ENCODE measurements at places on chromosomes 2 and 18.

DNA sequence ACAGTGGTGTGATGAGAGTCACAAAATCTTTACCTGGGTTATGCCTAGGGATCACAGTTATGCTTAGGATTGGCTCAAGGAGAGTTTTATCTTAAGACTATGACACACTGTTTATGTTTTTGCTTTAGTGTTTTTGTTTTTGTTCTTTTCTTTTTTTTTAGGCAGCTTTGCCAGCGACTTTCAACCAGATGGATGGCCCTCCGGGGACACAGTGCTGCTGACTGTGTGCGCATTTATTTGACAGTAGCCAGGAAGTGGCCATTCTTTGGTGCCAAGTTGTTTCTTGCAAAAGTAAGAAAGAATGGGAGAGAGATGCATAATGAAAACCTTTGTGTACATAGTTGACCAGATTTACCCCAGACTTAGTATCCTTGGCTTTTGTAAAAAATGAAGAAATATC is 15.1 kb upstream of the DYNC2LI1 start:
- DNase-seq: no peak

DNA sequence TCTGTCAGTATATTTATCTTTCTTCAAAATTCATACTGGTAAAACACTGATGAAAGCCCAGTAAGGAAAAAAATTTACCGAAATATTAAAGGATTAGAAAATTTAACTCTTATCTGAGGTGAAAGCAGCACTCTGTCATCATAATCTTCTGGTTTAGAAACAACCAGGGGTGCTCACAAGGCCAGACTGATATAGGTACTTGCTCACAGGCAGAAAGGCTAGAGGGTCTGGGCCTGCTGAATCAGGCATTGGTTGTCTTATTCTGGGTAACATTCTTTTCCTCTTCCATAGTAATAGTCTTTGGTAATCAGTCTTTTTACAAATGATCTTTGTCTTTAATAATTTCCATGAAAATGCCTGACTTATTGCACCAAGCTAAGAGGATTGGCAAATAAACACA is 221.4 kb upstream of the TFPI start:
- DNase-seq: no peak

DNA sequence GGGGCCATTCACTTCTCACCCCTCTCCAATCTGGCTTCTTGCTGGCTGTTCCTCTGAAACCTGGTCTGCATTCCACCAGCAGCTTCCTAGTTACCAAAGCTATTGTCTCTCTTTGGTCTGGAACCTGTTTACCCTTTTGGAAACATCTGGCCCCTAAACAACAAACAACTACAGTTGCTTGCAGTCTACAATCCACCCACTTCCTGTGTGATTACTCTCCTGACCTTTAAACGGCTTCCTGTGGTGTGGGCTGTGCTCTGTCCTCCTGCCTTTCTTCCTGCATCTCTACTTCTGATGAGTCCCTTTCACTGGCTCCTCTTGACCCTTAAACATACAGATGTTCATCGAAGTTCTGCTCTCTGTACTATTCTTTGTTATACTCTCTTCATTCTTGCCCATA is 303.8 kb downstream of the TDRD15 start:
- DNase-seq: no peak

GRCh38 chr2:235685024-235685721 is 191.3 kb downstream of the AGAP1 start:
- DNase-seq: no peak

DNA sequence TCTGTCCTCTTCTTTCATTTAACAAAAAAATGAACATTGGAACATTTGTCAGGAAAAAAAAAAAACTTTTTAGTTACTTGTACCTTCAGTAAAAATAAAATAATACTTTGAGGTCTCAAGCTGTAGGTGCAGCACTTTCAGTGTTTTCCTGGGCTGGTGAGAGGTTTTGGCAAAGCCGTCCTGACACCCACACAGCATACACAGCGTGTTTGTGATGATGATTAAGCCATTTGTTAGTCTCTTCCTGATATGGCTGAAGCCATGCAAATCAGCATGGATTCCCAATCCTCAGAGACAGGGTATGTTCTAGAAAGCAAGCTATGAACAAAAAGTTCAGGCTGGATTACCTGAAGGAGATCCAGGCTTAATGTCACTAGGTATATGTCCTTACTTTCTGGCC is 236.8 kb downstream of the ZNF516 start:
- DNase-seq: no peak

DNA sequence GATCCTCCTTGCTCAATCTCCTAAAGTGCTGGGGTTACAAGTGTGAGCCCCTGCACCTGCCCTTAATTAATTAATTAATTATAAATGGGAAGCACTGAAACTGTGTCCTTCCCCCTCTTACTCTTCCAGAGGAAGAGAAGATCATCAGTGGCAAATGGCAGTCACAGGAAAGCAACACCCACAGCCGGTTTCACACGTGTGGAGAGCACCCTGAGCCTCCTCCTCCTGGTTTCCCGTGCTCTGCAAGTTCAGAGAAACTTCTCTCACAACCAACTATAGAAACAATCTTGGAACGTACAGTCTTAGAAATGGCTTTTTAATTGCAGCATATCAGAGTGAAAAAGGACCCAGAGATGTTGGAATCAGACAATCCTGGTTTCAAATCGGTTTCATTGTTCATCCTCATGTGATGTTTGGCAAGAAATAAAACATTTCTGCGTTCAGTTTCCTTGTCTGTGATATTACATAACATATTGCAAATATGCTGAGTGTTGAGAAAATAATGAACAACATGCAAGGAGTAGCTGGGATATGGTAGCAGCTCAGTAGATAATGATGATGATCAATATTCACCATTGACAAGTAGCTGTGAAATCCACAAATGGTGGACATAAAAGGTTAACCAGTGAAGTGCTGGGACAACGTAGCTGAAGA is 141.0 kb upstream of the KCTD1 start:
- DNase-seq: no peak

- DNase-seq: no peak
Measured at GRCh38 chr18:30712383-30712782, 330.2 kb downstream of the DSC3 start.

- DNase-seq: no peak
Measured at GRCh38 chr2:137168552-137168951, 403.2 kb downstream of the THSD7B start.

DNA sequence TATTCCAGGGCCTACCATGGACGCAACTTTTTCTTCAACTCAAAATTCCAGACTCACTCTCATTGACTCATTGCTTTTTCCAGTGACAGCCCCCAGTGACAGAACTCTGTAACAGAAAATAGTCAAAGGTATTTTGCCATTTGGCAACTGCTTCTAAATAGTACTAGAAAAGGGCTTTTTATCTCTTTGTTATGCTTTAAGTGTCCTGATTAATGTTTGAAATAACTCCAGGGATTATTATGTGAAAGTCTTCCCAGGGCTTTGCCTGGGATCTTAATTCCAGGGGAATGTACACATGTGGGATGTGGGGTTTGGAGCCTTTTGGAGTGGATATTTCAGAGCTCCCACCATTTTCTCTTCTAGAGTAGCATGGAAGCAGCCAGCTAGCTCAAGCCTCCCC is 198.8 kb downstream of the KCNS3 start:
- no peak for DNase-seq

- DNase-seq: peak; percentile 58
Measured at GRCh38 chr2:174340400-174341292, 5.9 kb downstream of the SP9 start.

GRCh38 chr2:204353823-204354222 is 191.5 kb upstream of the PARD3B start:
- DNase-seq: no peak

DNA sequence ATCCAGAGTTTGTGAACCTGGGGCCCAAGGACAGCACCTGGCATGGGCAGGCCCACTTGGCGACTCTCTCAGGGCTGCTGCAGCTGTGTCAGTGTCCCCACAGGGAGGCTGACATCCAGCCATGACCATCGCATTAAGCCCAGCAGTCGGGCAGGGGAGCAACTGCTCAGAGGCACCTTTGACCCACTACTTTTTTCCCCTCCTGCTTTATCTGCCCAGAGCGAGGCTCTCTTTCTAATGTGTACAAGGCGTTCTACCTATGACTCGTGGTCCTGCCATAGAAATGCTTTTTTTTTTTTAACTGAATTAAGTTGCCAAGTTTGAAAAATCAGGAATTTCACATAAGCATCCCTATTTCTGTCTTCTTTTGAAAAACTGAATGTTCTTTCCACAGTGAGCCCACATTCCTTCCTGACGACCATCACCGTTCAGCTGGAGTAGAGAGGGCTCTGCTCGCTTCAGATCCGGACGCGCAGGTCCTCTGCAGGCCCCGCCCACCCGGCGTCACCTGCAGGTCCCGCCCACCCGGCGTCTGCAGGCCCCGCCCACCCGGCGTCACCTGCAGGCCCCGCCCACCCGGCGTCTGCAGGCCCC is 403 bp upstream of the CLUL1 start:
- peak; percentile 37 for DNase-seq

DNA sequence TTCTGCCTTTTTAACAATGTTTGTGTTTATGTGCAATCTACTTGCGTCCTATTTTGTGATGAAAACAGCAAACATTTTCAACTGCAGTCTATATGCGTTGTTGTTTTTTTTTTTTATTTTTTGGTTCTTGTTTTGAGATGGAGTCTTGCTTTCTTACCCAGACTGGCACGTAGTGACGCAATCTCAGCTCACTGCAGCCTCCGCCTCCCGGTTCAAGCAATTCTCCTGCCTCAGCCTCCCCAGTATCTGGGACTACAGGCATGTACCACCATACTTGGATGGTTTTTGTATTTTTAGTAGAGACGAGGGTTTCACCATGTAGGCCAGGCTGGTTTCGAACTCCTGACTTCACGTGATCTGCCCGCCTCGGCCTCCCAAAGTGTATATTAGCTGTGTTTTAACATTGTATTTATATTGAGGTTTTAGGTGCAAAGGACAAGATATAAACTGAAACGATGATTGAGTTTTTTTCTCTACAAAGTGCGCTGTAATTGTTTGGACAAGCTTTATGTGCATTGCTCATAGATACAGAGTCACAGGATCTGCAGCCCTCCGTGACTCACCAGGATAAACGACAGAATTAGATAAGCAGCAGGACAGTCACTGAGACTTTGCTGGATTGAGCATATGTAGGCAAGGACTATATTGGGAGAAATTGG is 17.4 kb downstream of the CDH7 start:
- no peak for DNase-seq

DNA sequence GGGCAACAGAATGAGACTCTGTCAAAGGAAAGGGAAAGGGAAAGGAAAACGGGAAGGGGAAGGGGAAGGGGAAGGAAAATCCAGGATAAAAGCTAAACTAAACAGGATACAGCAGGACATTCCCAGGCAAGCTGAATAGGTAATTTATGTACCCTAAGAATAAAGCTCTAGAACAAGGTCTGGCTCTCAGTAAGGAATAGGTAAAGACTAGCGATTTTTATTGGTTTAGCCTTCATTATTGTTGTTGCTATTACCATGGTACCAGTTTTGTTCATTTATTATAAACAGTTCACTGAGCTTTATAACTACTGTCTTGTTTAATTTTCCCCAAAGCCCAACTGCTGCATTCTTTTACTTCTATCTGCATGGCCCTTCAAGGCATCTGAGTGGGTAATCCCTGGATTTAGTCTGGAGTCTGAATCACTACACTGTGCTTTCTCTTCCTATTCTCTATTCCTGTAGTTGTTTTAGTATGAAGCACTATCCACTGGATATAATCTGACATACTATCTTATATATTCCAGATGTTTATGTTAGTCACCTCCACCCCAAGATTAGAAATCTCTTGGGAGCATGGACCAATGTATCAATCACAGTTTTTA is 127.1 kb upstream of the TANK start:
- no peak for DNase-seq

- no peak for DNase-seq
Measured at GRCh38 chr2:73225513-73226360, 7.3 kb downstream of the PRADC1 start.

GRCh38 chr2:217953011-217953481 is 49.7 kb downstream of the TNS1 start:
- no peak for DNase-seq

Measured in neuronal stem cell (in vitro differentiated cells).